ENCODE measurements at places on chromosomes 13 and 19.
A peak's percentile ranks its signal among the peaks of the same experiment; 100 is the strongest.

GRCh38 chr13:71408416-71408815, 458.6 kb downstream of the DACH1 start:
- DNase-seq: peak; percentile 1

- peak; percentile 62 for DNase-seq
Measured at GRCh38 chr13:60583196-60583888, 186.3 kb downstream of the TDRD3 start.

GRCh38 chr13:50474088-50474662, 369.3 kb downstream of the DLEU7 start:
- DNase-seq: no peak

- DNase-seq: no peak
Measured at GRCh38 chr13:93233997-93234416, 7.4 kb downstream of the GPC6 start.

GRCh38 chr19:16343156-16343555, 18.5 kb downstream of the KLF2 start:
- DNase-seq: no peak

DNA sequence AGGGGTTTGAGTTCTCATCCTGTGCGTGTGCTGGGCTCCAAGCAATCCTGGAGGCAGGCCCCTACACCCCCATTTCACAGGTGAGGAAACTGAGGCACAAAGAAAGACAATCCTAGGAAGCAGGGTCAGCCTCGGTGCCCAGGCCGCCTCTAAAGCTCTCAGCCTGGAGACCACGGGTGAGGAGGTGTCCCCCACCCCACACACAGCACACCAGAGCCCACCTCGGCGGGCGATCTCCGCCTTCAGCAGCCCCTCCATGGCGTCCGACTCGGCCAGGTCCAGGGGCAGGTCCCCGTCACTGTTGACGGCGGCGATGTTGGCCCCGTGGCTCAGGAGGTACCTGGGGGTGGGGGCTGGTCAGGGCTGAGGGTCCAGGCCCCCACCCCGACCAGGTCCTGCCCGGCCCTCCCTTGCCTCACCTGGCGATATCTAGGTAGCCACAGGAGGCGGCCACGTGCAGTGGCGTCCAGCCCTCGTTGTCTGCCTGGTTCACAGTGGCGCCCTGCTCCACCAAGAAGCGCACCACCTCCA, 5.1 kb downstream of the PPP1R12C start:
- DNase-seq: no peak

- DNase-seq: no peak
Measured at GRCh38 chr19:14848822-14849221, at the start of gene OR7A10. TSS of gene OR7A10 (minus strand) at chr19:14848922. CDS start at chr19:14841877, 7,045 bp downstream.

GRCh38 chr13:80921541-80921940, 580.6 kb upstream of the SPRY2 start:
- DNase-seq: peak; percentile 38

DNA sequence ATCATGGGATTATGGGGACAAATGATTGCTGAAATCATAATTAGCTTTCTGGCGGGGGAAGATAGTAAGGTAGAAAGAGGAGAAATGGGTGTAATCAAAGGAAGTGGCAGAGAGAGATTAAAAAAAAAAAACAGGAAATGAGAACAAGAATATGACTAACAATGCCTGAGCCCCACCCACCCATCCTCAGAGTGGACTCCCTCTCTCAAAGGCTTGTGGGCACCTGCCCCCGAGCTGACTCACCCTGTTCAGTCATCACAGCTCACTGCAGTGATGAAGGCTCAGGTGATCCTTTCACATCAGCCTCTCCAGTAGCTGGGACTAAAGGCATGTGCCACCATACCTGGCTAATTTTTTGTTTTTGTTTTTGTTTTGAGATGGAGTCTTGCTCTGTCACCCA, 26.4 kb upstream of the TPT1 start:
- peak; percentile 89 for DNase-seq

DNA sequence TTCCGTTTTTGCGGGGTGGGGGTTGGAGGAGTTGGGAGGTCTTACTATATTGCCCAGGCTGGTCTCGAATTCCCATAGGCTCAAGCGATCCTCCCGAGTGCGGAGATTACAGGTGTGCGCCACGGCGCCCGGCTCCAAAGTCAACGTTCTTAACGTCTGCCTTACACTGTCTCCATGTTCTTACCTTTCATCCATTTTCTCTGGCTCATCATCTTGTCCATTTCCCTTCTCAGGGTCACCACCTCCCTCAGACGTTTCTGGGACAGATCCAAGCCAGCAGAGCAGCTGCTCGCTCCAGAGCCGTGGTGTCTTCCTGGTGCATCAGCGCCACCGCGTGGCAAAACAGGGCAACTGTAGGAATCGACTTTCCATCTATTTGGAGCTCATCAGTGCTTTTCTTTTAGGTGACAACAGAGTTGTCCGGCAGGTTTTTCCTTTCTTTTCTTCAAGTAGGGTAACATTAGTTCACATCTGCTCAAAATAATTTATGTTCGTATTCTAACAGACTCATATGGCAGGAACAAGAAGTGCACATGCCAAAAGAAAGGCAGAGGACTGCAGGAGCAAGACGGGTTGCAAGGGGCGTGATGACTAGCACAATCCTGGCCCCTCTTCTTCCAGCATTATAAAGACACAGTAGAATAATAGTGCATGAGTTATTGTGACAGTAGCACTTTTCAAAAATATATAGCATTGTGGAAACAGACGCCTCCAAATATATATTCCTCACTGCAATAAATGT, 103.1 kb upstream of the ABCC4 start:
- peak; percentile 74 for DNase-seq
